Type B pancreatic cell (in vitro differentiated cells): ENCODE measurements at places on chromosomes 11 and 22. TPM values are rescaled to one million over a fixed set of nuclear protein-coding genes. Genes with fewer than 3 reads are reported as not detected.
A peak's percentile ranks its signal among the peaks of the same experiment; 100 is the strongest.

Gene NUP160
- total RNA-seq = 50.2 and 69.9 TPM in 2 replicates

Gene GAB4
- not detected in 2 replicates for total RNA-seq

Gene PARVG
- total RNA-seq = 0.19 and 0.21 TPM in 2 replicates

DNA sequence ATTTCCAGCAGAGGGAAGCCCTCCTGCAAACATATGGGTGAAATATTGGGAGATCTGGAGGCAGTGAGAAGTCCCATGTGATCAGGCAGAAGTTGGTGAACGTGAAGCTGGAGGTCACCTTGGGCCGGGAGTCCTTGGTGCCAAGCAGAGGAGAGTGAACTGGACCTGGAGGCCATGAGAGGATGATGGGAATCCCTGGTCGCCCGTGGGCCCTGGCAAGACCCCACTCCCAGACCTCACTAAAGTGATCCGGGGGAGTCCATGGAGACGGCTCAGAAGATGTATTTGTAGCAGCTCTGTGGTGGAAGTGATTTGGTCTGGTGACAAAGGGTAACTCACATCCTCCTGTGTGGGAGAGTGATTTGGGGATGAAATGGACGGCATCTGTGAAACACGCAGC is 71.0 kb downstream of the ARHGAP8 start:
- H3K36me3 ChIP-seq = no peaks in the 10 kb centered on the region
- H3K4me1 ChIP-seq = peaks cover 7% of the 10 kb centered on the region
- DNase-seq = no peak

DNA sequence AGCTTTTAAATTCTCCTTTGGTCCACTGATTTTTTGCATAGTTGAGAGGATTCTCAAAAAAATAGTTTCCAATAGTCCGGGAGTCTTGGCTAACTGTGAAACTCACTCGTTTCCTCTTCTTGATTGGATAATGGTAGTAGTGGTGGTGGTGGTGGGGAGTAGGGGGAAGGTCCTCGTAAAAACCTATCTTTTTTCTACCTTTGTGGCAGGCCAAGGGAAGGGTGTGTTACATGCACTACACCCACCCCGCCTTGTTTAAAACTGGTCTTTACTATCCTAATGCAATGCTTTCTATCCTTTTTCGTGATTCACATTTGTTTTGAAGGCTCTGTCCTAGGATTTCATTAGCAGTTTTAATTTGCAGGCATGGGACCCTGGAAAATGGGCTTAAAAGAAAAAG is 4.8 kb downstream of the TEAD1 start:
- H3K27me3 ChIP-seq = no peaks in the 10 kb centered on the region
- peaks cover 15% of the 10 kb centered on the region for H3K36me3 ChIP-seq
- peaks cover 76% of the 10 kb centered on the region for H3K4me1 ChIP-seq
- peak overlapping the region; percentile 81 for H3K4me3 ChIP-seq
- H3K27ac ChIP-seq = peak overlapping the region; percentile 94

GRCh38 chr11:73359341-73359740 is 16.9 kb upstream of the RELT start:
- H3K27ac ChIP-seq = no peak overlapping the region
- no peaks in the 10 kb centered on the region for H3K27me3 ChIP-seq
- no peak overlapping the region for H3K4me3 ChIP-seq
- H3K4me1 ChIP-seq = no peaks in the 10 kb centered on the region

DNA sequence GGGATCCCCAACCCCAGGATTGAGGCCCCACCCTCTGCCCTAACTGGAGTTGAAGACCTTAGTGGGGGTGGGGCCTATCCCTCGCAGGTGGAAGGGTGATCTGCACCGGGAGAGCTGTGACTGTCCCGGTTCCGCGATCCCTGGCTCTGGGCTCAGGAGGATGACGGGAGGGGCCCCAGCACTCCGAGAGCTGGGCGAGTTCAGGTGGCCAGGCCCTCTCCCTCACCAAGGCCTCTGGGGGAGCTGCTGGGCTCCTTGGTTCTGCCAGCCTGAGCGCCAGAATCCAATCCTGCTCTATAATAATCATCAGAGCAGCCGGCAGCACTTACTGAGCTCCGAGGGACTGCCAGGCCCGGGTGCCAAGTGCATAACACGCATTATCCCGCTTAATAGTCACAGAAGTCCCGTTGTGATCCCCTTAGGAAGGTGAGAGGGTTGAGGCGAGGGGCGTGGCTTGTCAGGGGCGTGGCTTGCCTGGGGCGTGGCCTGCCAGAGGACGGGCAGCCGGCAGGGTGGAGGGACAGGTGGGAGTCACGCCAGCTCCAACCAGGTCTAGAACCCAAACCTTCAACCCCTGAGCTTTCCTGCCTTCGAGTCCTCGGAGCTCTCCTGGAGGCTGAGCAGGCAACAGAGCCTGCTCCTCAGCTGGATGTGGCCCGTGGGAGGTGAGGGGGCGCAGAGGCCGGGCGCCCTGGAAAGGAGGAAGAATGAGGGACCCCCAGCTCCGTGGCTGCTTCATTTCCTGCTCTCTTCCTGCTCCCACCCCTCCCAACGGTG is 7.3 kb upstream of the SYT7 start:
- no peaks in the 10 kb centered on the region for H3K36me3 ChIP-seq
- DNase-seq = no peak
- H3K27ac ChIP-seq = peak overlapping the region; percentile 34
- H3K27me3 ChIP-seq = peaks cover 43% of the 10 kb centered on the region

- no peaks in the 10 kb centered on the region for H3K36me3 ChIP-seq
- peak overlapping the region; percentile 2 for H3K4me3 ChIP-seq
- H3K27ac ChIP-seq = no peak overlapping the region
- H3K4me1 ChIP-seq = peaks cover 7% of the 10 kb centered on the region
- DNase-seq = no peak
- H3K27me3 ChIP-seq = peaks cover 9% of the 10 kb centered on the region
Observed at GRCh38 chr11:73659961-73660360, 13.6 kb downstream of the PLEKHB1 start.

GRCh38 chr11:45210846-45211245 is 64.4 kb downstream of the PRDM11 start:
- no peaks in the 10 kb centered on the region for H3K27me3 ChIP-seq
- H3K27ac ChIP-seq = no peak overlapping the region
- DNase-seq = no peak
- H3K36me3 ChIP-seq = peaks cover 12% of the 10 kb centered on the region
- H3K4me3 ChIP-seq = no peak overlapping the region

DNA sequence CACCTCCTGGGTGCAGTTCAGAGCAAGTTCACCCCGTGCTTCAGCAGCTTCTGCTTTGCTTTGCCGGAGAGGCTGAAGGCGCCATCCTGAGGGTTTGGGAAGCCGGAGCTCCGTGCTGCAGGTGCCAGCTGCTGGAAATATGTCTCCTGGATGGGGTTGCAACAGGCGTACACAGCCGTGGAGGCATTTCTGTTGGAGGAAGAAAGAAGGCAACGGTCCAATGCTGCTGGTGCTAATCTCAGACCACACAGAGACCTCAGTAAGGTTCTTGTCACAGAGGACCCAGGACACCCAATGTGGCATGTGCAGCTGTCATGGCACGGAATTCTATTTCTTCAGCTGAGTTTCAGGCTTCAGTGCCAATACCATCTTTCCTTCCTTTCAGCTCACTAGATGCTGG is 24.2 kb downstream of the ASPHD2 start:
- H3K27ac ChIP-seq = no peak overlapping the region
- no peak for DNase-seq
- H3K27me3 ChIP-seq = no peaks in the 10 kb centered on the region
- H3K36me3 ChIP-seq = peaks cover 3% of the 10 kb centered on the region
- no peak overlapping the region for H3K4me3 ChIP-seq
- no peaks in the 10 kb centered on the region for H3K4me1 ChIP-seq
